GM12878 (cell line): ENCODE measurements at places on chromosomes 5 and 9.

GRCh38 chr5:114789773-114790402 is 379.8 kb downstream of the TRIM36 start:
- no peak for DNase-seq

GRCh38 chr5:179436321-179437122 is 91.3 kb upstream of the ADAMTS2 start:
- no peak for DNase-seq

DNA sequence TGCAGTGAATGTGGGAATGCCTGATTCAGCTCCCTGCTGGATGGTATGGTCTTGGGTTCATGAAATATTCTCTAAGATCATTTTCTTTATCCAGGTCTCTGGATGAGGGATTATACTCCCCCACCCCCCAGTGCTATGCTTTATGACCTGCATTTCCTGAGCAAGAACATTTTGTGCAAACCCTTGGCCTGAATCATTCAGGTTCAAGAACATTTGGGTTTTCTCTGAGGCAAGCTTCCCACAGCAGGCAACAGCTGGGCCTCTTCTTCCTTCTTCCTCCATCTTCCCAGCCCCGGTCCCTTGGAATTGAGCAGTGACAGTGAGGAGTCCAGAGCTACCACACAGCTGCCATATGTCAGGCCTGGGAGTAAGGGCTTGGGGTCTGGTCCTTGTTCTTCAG is 58.6 kb upstream of the TNFSF15 start:
- no peak for DNase-seq

DNA sequence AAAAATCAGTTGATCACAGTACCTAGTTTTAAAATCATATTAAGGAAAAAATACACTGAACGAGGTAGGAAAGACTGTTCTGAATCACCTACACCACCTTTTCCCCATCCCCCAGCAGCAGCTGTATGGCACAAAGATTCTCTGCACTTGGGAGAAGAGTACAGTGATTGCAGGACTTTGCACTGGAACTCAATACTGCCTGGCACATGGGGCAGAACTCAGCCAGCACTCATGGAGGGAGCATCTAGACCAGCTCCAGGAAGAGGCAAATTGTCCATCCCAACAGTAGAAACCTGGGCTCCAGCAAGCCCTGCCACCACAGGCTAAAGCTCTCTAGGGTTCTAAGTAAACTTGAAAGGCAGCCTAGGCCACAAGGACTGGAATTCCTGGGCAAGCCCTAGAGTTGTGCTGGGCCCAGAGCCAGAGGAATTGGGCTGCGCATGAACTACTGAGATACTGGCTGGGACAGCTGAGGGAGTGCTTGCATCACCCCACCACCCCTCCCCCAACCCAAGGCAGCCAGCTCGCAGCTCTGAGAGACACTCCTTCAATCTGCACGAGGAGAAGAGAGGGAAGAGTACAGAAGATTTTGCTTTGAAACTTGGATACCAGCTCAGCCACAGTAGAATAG is 654.4 kb upstream of the CDH6 start:
- DNase-seq, result no peak

DNA sequence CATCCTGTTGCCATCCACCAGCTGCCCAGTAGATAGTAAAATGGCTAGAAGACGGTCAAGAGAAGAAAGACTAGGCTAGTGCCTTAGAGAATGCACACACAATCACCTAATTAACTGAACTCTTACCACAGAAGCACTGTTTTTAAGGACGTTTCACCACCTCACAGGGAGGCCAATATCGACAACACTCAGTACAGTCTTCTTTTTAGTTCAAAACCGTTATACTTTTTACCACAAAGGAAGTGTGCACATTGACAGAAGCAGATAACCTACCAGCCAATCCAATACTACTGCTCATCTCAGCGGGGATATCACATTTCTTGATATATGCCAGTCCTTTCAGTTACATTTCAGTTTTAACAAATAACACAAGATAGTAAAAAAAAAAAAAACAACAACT is 122.3 kb downstream of the GNAQ start:
- no peak for DNase-seq

DNA sequence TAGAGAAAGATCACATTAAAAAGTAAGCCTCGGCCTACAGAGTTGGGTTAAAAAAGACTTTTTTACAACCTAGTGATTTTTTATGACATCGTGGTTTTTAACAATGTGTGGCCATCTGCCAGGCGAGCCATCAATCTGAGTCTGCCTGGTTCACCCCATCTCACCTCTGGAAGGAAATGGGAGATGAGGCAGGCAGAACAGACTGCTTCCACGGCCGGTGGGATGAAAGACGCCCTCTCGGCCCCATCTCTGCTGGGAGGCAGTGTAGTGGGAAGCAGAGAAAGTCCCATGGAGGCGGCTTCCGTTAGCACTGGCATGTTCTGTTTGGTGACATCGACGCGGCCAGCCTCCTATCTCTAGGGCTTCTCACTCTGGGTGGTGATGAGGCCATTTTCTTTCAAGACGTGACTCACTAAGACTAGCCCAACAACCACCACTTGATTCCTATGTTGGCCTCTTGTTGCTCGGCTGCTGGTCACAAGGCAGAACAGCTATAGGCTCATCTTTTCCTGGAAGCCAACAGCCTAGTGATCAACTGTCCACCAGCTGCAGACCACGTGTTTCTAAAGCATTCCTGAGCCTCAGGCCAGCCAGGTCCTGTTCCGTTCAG is 132.4 kb upstream of the OTULINL start:
- DNase-seq, result no peak

DNA sequence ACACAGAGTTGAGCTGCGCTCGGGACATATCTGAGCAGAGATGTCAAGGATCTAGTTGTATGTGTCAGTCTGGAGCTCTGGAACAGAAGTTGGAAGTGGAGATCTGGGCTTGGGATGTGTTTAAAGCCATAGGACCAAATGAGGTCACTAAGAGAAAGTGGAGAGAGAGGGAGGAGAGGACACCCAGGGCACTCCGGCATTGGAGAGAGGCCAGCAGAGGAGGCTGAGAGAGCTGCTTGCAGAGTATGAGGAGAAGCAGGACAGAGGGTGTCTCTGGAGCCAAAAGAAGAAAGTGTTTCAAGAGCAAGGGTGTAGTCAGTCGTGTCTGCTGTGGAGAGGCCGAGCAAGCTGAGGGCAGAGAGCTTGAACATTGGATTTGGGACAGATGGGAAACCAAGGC is 34.7 kb downstream of the ARHGEF37 start:
- DNase-seq, result no peak

DNA sequence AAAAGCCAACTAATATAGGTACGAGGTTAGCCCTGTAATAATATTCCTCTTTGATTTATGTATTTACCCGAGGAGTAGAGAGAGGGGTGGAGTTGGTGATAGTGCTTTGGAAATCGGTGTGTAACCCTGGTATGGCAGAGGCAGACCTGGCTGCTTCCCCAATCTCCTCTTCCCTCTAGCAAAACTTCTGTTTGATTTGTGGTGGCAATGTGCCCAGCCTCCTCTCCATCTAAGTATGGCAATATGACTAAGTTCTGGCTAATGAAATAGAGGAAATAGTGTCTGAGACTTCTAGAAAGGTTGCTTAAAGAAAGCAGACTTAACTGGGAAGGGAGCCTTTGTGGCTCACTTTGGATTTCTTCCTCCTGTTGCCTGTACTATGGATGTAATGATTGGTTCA is 491.1 kb downstream of the ENC1 start:
- no peak for DNase-seq

DNA sequence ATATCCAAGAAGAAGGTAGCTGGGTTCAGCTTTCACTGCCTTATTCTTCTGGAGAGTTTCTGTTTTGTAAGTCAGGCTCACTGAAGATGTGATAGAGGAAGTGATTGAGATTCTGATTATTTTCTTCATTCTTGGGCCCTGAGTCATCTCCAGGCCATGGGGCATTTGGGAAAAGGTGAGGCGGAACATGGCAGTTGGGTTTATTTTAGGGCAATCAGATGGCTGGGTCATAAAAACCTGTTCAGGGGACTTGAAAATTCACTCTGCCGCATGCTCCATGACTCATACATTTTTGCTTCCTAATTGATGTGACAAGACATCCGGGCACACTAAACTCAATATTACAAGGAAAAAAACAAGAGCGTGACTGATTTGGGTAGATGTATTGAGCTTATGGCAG is 265.7 kb upstream of the KLF4 start:
- no peak for DNase-seq

- no peak for DNase-seq
These were observed 656.9 kb downstream of the MTRR start for GRCh38 chr5:8525819-8526218.
